ENCODE measurements at places on chromosomes 3 and 15. TPM values are rescaled to one million over a fixed set of nuclear protein-coding genes. Genes with fewer than 3 reads are reported as not detected.

The C3orf49 gene
- total RNA-seq: not detected

The RPP14 gene
- 12.3 TPM for total RNA-seq

The STAC gene
- 29.0 TPM for total RNA-seq

The KIF7 gene
- total RNA-seq: 5.0 TPM

The SLC28A2 gene
- not detected for total RNA-seq

The POLR2M gene
- 69.9 TPM for total RNA-seq

The LRRC28 gene
- total RNA-seq: 24.7 TPM

The KY gene
- not detected for total RNA-seq

The ZNF148 gene
- 16.6 TPM for total RNA-seq

The MBD4 gene
- 16.8 TPM for total RNA-seq

The GOLGA8H gene
- total RNA-seq: 0.60 TPM
